GM10248 (cell line): ENCODE measurements at places on chromosomes 1 and 21.

DNA sequence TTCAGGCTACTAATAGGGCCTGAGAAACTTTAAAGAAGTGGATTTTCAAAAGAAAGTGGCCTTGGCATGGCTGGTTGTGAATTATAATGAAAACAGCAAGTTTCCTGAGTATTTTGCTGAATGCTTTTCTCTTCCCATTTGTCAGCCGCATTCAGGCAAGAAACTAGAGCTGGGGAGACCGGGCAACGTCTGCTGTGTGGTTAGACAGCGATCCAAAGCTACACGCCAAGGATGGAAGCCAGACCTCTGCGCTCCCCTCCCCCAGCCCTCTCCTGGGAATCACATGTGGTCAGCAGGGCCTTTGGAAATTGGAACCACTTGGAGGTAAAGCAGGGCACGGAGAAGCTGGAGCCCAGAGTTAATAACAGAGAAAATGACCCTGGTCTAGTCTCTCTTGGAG, 114.1 kb upstream of the CD34 start:
- DNase-seq, result no peak

DNA sequence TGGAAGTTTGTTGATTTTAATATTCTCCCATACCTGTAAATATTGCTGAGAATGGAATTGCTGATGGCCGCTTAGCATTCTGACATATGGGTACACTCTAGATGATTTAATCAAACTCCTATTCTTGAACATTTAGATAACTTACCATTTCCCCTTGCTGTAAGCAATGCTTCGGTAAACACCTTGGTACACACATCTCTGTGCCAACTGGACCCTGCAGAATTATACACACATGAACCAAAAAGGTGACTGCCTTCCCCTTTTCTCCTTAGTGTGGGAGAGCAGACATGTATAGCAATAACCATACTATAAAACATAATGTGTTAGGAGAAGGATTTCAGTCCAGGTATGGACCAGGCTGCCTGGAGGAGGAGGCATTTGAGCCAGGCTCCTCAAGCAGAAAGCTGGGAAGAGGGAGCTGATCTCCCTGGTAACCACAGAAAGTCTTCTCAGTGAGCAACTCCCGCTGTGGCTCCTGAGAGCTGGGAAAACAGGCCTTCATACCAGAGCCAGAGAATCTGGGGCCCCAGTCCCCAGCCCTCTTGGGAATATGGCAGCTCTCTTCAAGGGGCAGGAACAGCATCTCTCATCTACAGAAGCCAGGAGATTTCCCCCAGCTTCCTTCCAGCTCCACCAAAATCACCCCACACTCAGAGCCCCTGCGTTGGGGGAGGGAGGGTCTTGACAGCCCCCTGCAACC, 33.9 kb upstream of the CSF1 start:
- no peak for DNase-seq

DNA sequence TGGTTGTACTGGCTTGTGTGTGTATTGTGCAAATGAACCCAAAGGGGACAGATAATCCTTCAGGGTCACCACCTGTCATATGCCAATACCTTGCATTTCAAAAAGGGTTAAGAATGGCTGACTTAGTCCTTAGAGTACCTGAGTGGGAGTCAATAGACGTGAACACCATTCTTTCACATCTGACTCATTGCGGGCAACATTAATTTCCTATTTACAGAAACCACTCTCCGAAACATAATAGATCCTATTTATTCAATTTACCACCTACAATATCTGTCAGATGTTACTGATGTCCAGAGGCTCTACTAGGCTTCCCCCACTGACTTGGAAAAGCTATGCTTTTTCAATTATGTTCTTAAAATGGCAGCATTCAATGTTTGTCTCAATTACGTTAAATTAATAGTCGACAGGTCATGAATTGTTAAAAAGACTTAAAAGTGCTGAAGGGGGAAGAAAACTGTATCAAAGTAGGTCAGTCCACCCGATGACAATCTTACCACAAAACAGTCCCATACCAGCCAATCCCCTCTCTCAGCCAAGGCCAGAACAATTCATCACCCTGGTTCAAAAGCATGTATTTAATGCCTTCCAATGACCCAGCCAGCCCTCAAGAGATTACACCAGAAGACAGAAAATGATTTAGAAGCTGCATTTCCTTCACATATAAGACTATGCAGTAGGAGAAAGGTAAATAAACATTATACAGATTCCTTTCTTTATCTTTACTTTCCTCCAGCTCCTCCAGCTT, 48.6 kb upstream of the PLA2G2C start:
- no peak for DNase-seq

DNA sequence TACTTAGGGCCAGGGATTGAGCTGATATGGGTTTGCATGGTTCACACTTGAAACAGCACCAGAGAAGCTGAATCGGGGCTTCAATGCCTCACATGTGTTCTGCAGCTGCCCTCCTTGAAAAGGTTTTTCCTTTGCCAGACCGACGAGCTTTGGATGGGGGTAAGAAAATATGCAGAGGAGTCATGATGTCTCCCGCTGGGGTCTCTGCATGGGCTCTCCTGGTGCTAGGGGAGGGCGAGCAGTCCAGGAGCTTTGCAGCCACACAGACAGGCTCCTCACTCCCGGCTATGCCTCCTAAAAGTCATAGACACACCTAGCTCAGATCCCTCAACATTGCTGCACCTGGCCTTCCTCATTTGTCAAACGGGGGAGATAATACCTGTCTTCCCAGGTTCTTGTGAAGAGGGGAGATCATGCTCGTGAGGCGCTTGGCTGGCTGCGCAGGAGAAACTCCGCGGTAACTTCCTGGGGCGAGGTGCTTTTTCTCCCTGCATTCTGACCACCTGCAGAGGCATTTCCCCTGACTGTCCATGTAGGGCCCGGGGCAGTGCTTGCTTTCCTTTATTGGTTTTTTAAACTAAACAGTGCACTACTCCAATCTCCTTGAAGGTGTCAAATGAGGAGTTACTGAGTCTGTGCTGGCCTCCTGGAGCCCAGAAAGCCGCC, 112.4 kb downstream of the PLXNA2 start:
- no peak for DNase-seq

DNA sequence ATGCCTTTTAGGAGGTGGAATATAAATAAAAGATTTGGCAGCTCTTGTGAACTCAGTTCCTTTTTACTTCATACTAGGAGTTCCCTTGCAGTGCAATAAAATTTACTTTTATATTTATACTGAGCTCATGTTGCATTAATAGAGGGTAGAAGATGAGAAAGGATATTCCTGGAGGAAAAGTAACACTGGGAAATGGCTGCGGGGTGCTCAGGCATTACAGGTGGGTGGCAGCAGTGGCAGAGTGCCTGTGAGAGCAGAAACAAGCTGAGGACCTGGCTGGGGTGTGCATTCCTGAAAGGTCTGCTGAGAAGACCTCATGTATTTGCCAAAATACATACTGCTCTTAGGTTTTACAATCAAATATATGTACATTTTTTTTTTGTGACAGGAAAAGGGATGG, 126.9 kb downstream of the COQ8A start:
- no peak for DNase-seq

- no peak for DNase-seq
These were observed 128.5 kb upstream of the EDN2 start for GRCh38 chr1:41612953-41613352.

- DNase-seq, result no peak
These were observed 80.4 kb downstream of the MAN1A2 start for GRCh38 chr1:117447661-117448060.
